ENCODE measurements at places on chromosomes 3 and 15. TPM values are rescaled to one million over a fixed set of nuclear protein-coding genes. Genes with fewer than 3 reads are reported as not detected.

The SLC24A5 gene
- total RNA-seq: not detected

DNA sequence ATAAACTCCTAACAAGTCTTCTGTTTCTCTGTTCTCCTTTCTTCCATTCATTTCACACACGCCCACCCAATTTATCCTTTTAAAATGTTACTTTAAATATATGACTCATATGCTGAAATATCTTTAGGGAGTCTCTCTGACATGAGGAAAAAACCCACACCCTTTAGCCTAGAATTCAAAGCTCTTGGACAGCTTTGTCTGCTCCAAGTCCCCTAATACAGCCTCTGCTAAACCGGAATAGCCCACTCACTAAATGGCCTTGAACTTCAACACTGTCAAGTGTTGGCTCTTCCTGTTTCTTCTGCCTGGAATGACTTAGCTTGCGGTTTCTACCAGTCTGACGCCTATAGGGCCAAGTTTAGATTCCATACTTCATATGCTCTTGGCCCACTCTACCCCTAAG, 3.3 kb upstream of the CD96 start:
- no peaks in the 10 kb centered on the region for H3K36me3 ChIP-seq
- H3K4me1 ChIP-seq: no peaks in the 10 kb centered on the region
- no peak overlapping the region for H3K27ac ChIP-seq
- DNase-seq: no peak
- no peak overlapping the region for H3K4me3 ChIP-seq

- H3K27ac ChIP-seq: no peak overlapping the region
- H3K4me3 ChIP-seq: no peak overlapping the region
- no peaks in the 10 kb centered on the region for H3K36me3 ChIP-seq
- DNase-seq: no peak
- H3K27me3 ChIP-seq: no peaks in the 10 kb centered on the region
These were observed 37.5 kb upstream of the FSIP1 start for GRCh38 chr15:39820050-39820602.

The CYP19A1 gene
- 24.9 TPM for total RNA-seq

- no peak for DNase-seq
- no peaks in the 10 kb centered on the region for H3K36me3 ChIP-seq
- H3K4me3 ChIP-seq: no peak overlapping the region
- H3K4me1 ChIP-seq: peaks cover 12% of the 10 kb centered on the region
These were observed 107.7 kb upstream of the RPL32 start for GRCh38 chr3:12948891-12949711.

DNA sequence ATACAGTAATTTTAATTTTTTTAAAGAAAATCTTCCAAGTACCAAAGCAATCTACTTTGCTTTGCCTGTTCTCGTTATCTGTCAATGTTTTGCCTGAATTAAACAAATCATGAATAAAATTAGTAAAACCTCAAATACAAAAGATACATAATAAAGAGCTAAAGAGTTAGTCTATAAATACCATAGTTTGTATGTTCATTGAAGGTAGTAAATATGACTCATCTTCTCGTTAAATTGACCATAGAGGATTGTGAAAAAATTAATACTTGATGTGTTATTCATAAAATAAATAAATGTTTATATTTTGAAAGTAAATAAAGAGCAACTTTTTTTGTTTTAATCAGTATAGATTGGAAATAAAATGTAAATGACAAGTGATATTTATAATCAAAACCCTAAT, 246.5 kb upstream of the PLSCR5 start:
- H3K4me3 ChIP-seq: no peak overlapping the region
- no peaks in the 10 kb centered on the region for H3K4me1 ChIP-seq
- DNase-seq: no peak

The PCBP4 gene
- 51.8 TPM for total RNA-seq

DNA sequence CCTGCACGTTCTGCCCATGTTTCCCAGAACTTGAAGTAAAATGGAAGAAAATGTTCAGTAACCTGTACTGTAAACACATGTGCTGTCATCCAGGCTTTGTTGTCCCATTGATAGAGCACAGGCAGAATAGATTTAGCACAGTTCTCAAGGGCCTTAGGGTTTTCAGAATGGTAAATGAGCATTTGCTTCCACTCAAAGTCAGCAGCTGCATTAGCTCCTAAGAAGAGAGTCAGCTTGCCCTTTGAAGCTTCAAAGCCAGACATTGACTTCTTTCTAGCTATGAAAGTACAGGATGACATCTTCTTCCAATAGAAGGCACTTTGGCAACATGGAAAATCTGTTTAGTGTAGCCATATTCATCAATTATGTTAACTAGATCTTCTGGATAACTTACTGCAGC, 76.2 kb upstream of the TMEM108 start:
- H3K36me3 ChIP-seq: no peaks in the 10 kb centered on the region
- DNase-seq: no peak
- H3K27ac ChIP-seq: no peak overlapping the region

DNA sequence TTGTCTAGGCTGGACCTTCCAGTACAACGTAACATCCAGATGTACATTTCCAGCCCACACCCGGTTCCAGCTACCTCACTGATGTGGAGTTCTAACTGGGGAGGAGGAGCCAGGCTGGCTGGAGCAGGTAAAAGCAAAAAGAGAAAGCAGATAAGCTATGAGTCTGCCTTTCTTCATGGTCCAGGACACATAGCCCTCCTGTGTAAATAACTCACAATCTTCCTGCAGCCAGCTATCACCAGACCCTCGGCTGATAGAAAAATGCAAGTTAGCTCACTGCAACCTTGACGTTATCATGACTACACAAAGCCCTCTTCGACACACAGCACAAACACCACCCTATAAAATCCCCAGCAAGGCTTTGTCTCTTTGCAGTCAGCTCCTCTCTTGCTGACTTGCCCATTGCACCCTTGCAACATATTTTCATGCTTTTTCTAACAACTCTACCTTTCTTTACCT, 20.5 kb upstream of the ELP6 start:
- H3K4me3 ChIP-seq: no peak overlapping the region
- H3K27ac ChIP-seq: no peak overlapping the region
- no peaks in the 10 kb centered on the region for H3K27me3 ChIP-seq
- no peak for DNase-seq

DNA sequence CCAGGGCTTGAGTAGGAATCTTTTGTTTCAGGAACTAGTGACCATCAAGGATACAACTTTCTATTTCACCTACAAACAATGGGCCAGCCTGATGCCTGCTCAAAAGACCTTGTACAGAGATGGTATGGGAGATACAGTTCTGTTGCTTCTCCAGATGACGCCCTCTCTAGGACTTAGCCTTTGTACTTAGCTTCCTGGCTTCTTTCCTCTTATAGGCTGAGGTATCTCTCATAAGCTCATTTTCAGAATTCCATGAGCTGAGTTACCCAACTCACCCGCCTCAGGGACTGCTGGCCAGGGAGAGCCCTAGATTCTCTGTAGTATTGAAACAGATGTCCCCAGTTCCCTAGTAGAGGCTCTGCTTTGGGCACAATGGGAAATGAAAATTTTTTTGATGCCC, 8.6 kb upstream of the ZNF620 start:
- no peak overlapping the region for H3K27ac ChIP-seq
- H3K27me3 ChIP-seq: no peaks in the 10 kb centered on the region
- no peak for DNase-seq
- no peaks in the 10 kb centered on the region for H3K36me3 ChIP-seq
- no peaks in the 10 kb centered on the region for H3K4me1 ChIP-seq

- H3K27me3 ChIP-seq: no peaks in the 10 kb centered on the region
- DNase-seq: no peak
- H3K4me3 ChIP-seq: no peak overlapping the region
- H3K4me1 ChIP-seq: no peaks in the 10 kb centered on the region
These were observed 21.7 kb downstream of the RARRES1 start for GRCh38 chr3:158710601-158711000.

GRCh38 chr15:43370310-43370974, 401 bp downstream of the ZSCAN29 start:
- H3K4me1 ChIP-seq: no peaks in the 10 kb centered on the region
- H3K36me3 ChIP-seq: no peaks in the 10 kb centered on the region
- peak overlapping the region; percentile 67 for H3K4me3 ChIP-seq
- DNase-seq: no peak
- peak overlapping the region; percentile 82 for H3K27ac ChIP-seq
- no peaks in the 10 kb centered on the region for H3K27me3 ChIP-seq

The PYDC2 gene
- total RNA-seq: not detected

The TNFAIP8L3 gene
- total RNA-seq: 4.3 TPM

GRCh38 chr3:169091196-169091823, 572.2 kb downstream of the MECOM start:
- no peaks in the 10 kb centered on the region for H3K36me3 ChIP-seq
- H3K27ac ChIP-seq: no peak overlapping the region
- H3K4me1 ChIP-seq: no peaks in the 10 kb centered on the region
- H3K4me3 ChIP-seq: no peak overlapping the region
- DNase-seq: no peak
- no peaks in the 10 kb centered on the region for H3K27me3 ChIP-seq

GRCh38 chr3:10703875-10704274, 112.2 kb upstream of the SLC6A11 start:
- DNase-seq: no peak
- H3K36me3 ChIP-seq: no peaks in the 10 kb centered on the region
- H3K27me3 ChIP-seq: no peaks in the 10 kb centered on the region
- H3K4me1 ChIP-seq: no peaks in the 10 kb centered on the region
- H3K27ac ChIP-seq: no peak overlapping the region

GRCh38 chr3:148924562-148924961, 59.5 kb downstream of the CPA3 start:
- H3K4me1 ChIP-seq: no peaks in the 10 kb centered on the region
- DNase-seq: no peak
- H3K27ac ChIP-seq: no peak overlapping the region

The IL20RB gene
- total RNA-seq: 1.6 TPM

The SEMA4B gene
- 6.6 TPM for total RNA-seq

GRCh38 chr15:45182996-45183395, 4.8 kb downstream of the SHF start:
- H3K36me3 ChIP-seq: no peaks in the 10 kb centered on the region
- no peak overlapping the region for H3K27ac ChIP-seq
- no peak overlapping the region for H3K4me3 ChIP-seq
- no peak for DNase-seq
- no peaks in the 10 kb centered on the region for H3K4me1 ChIP-seq

The ACVR2B gene
- 4.0 TPM for total RNA-seq

DNA sequence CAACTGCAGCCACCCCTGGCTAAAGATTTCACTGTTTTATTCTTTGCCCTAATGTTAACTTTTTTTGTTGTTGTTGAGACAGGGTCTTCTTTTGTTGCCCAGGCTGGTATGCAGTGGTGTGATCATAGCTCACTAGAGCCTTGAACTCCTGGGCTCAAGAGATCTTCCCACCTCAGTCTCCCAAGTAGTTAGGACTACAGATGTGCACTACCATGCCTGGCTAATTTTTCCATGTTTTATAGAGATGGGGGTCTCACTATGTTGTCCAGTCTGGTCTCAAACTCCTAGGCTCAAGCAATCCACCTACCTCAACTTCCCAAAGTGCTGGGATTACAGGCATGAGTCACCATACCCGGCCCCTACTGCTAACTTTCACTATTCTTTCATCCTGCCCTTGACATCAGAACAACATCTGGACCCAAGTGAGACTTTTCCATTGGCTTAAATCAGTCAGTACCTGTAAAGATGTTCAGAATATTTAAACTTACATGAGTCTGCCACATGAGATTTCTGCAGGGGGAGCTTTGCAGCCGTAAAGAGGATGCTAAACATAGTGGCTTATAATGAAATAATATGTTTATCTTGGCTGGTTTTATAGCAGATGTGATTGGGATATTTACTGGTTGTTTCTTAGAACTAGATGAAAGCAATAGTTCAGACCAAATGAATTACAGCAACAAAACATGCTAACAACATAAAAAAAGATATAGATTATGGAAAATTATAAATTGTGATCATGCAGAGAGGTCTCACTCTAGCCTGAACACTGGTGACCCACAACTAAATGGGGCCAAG, 73.6 kb downstream of the HMG20A start:
- no peak for DNase-seq
- H3K36me3 ChIP-seq: no peaks in the 10 kb centered on the region
- no peak overlapping the region for H3K27ac ChIP-seq

The STRIT1 gene
- 0.32 TPM for total RNA-seq

The COL6A6 gene
- total RNA-seq: 0.98 TPM

- H3K4me1 ChIP-seq: no peaks in the 10 kb centered on the region
- no peaks in the 10 kb centered on the region for H3K36me3 ChIP-seq
- no peaks in the 10 kb centered on the region for H3K27me3 ChIP-seq
- H3K27ac ChIP-seq: no peak overlapping the region
- no peak overlapping the region for H3K4me3 ChIP-seq
These were observed 15.9 kb upstream of the ACTL6A start for GRCh38 chr3:179546814-179547241.

The CD96 gene
- 8.2 TPM for total RNA-seq

GRCh38 chr3:94303897-94304296, 241.0 kb downstream of the NSUN3 start:
- no peak overlapping the region for H3K27ac ChIP-seq
- DNase-seq: peak; percentile 20
- no peaks in the 10 kb centered on the region for H3K27me3 ChIP-seq
- H3K4me1 ChIP-seq: no peaks in the 10 kb centered on the region
- no peak overlapping the region for H3K4me3 ChIP-seq
- no peaks in the 10 kb centered on the region for H3K36me3 ChIP-seq

The IQCB1 gene
- 28.8 TPM for total RNA-seq

The NEK11 gene
- total RNA-seq: 7.4 TPM

All from breast epithelium (tissue), 4 donors.